ENCODE measurements at places on chromosomes 12 and 14.
A peak's percentile ranks its signal among the peaks of the same experiment; 100 is the strongest.

DNA sequence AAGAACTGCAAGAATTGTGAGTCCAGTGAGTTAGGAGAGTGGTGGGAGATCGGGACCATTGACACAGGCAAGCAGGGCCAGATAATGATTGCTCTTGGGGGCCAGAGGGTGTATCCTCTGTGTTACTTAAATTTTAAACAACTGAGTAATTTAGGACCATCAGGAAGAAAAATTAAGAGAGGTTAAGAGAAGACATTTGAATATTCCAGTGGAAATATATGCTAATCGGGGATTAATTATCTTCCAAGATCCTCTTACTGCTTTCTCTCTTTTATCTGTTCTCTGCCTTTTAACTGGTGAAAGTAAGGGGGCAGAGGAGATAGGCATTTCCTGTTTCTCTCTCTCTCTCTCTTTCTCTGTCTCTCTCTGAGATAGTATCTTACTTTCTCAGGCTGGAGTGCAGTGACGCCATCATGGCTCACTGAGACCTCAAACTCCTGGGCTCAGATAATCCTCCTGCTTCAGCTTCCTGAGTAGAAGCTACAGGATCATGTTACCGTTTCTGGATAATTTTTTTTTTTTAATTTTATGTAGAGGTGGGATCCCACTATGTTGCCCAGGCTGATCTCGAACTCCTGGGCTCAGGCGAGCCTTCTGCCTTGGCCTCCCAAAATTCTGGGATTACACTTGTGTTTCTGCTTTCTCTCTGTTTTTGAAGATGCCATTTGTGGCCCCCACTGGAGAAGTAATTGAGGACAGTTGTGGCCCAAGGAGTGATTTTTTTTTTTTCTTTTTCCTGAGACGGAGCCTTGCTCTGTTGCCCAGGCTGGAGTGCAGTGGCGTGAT lies 85.1 kb downstream of the DIP2B start:
- no peak for DNase-seq

- peak; percentile 28 for DNase-seq
These were observed 12.2 kb downstream of the RPH3A start for GRCh38 chr12:112803620-112804282.

DNA sequence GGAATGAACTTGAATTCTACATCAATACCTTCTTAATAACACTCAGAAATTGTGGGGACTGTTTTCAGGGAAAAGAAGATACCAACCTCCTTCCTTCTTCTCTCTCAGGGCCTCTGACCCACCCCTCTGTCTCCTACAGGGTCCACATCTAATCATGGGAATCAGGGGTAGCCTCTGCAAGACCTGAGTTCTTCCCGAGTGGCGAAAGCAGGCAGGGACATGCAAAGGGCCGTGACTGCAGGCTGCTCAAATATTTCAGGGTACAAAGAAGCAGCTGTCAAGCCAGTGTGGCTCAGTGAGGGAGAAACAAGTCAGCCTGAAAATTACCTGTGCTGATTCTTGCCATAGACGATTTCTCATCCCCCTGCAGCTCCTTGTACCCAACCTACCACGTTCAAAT lies 123.1 kb upstream of the PARP11 start:
- DNase-seq, result no peak

DNA sequence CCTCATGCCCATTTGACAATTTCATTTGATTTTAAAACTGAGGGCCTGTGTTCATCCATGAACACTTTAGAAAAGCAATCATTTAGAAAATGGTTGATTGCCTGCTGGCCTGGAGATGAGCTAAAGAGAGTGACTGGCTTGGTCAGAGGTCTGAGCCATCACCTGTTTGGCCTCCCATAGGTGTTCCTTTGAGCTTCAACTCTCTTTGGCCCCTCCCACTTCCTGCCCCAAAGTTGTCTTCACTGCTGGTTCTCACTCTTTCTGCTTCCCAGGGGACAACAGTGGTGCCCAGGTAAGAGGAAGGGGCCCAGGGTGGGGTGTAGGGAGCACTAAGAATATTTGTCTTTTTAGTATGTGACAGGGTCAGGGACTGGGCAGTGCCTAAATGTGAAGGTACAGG lies 4.9 kb upstream of the TCP11L2 start:
- peak; percentile 68 for DNase-seq

- no peak for DNase-seq
These were observed 633 bp upstream of the RNU4-2 start for GRCh38 chr12:120292411-120292660.

DNA sequence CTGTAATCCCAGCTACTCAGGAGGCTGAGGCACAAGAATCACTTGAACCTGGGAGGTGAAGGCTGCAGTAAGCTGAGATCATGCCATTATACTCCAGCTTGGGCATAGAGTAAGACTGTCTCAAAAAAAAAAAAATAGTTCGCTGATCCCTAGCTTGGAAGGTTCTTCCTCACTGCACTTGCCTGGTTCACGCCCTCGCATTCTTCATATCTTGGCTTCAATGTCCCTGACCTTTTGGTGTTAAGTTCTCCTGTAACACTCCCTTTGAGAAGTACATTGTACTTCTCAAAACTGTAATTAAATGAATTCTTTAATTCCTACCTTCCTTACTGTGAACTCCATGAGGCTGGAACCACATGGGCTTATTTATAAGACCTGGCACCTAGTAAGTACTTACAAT lies 16.5 kb upstream of the TPCN1 start:
- DNase-seq, result no peak

- no peak for DNase-seq
These were observed 44.4 kb downstream of the DYRK2 start for GRCh38 chr12:67692966-67693365.

DNA sequence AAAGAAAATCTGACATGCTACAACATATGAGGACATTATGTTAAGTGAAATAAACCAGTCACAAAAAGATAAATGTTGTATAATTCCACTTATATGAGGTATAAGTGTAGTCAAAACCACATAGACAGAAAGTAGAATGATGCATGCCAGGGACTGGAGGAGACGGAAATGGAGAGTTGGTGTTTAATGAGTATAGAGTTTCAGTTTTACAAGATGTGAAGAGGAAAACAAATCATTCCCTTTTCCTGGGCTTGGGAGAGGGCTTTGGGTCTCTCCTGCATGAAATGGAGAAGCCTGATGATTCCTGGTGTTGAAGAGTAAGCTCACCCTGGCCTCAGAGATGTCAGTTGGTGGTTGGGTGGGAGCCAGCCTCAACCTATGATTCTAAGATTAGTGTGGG lies 158.4 kb upstream of the PLXNC1 start:
- DNase-seq, result no peak

GRCh38 chr12:89679631-89680030 lies 29.0 kb downstream of the ATP2B1 start:
- DNase-seq, result no peak

DNA sequence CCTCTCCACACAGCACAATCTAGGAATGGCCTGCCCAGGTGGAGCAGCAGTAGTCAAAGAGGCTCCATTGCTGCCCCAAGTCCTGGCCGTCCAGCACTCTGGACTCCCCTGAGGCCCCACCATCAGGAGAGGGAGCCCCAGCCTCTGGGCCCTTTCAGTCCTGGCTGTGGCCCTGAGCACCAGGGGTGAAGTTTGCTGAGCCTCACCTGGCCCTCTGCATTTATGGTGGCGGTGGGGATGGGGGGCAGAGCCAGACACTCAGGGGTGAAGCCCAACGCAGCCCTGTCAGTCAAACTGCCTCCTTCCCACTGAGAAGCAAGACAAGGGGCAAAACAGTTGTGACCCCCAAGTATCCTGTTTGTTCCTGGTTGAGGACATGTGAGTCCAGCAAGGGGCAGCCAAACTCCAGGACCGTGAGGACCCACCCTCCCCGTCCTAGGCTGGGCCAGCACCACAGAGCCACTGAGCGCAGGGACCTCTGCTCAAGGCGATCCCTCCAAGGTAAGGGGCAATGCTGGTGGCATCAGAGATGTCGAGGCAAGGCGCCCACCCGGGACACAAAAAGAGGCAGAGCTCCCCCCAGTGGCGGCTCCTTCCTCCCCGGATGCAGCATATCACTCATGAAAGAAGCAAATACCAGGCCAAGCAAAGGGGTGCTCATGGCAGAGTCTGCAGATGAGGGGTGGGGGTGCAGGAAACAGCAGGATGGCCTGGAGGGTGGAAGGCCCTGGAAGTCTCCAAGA lies 4.8 kb upstream of the AMN start:
- DNase-seq, result peak; percentile 72

- no peak for DNase-seq
These were observed 26.8 kb downstream of the CCNK start for GRCh38 chr14:99507860-99508640.

GRCh38 chr12:2796187-2796666 lies 1.5 kb downstream of the FKBP4 start:
- peak; percentile 47 for DNase-seq

DNA sequence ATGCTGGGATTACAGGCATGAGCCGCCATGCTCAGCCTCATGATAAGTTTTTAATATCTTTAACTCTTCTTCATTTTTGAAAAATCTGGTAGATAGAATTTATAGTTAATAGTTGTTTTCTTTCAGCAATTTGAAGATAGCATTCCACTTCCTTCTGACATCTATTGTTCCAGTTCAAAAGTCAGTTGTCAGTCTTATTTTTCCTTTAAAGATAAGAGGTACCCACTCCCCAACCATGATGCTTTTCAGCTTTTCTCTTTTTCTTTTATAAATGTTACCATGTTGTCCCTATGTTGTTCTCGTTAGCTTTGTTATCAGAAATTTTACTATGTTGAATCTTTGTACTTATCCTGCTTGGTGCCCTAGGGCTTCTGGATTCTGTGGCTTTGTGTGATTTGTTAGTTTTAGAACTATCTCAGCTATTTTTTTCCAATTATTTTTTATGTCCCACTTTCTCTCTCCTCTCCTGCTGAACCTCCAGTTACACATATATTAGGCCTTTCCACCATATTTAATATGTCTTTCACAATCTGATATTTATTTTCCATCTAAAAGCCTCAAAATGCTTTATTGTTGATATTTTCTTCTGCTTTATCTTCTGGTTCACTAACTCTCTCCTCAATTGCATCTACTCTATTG lies 181.6 kb upstream of the FOXN3 start:
- peak; percentile 15 for DNase-seq

DNA sequence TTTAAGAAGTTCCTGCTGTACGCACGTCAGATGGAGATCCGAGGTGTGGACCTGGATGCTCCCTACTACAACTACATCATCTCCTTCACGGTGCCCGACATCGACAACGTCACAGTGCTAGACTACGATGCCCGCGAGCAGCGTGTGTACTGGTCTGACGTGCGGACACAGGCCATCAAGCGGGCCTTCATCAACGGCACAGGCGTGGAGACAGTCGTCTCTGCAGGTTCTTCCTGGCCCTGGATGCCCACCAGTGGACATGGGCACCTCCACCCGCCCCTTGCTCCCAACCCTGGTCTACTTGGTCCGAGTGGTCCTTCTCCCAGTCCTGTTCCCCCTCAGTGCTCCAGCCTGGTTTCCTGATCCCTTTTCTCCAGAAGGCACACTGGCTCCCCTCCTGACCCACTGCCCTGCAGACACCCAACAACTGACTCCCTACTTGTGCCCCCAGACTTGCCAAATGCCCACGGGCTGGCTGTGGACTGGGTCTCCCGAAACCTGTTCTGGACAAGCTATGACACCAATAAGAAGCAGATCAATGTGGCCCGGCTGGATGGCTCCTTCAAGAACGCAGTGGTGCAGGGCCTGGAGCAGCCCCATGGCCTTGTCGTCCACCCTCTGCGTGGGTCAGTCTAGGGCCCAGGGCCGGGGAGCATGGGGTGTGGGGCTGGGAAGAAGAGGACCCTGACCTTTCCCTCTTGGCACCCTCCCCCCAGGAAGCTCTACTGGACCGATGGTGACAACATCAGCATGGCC lies 32.1 kb upstream of the LRP1-AS start:
- DNase-seq, result no peak

DNA sequence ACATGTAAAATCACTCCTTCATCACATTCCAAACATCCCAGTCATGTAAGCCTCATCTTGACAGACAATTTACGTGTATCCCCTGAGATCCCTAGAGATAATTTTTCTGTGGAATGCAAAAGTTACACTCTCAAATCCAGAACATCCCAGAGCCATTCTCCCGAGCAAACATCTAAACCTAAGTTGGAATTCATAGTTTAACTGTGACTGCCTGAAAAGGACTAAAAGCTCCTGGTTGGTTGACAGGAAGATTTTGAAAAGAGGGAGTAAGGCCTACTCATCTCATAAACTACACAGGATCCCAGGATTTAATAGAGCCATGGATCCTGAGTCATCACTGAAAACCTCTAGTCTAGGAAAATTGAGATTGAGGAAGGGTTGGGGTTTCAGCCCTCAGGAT lies 123.6 kb downstream of the SCN8A start:
- no peak for DNase-seq

DNA sequence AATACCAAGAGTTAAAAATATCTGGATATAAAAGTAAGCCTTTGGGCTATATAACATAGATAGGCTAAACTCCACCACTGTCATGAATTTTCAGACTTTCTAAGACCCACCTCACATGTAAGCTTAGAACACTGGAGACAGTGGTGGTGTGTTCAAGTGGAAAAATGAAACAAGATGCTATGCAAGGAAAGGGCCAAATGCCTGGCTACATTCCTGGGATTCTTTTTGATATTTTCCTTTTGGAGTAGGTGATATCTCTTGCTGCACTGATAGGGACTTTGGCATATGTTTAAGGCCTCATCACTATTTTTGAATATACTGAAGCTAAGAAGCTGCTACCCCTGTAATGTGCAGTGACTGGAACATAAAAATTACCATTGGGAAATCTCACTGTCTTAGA lies 341.3 kb downstream of the SLC16A7 start:
- DNase-seq, result peak; percentile 2

DNA sequence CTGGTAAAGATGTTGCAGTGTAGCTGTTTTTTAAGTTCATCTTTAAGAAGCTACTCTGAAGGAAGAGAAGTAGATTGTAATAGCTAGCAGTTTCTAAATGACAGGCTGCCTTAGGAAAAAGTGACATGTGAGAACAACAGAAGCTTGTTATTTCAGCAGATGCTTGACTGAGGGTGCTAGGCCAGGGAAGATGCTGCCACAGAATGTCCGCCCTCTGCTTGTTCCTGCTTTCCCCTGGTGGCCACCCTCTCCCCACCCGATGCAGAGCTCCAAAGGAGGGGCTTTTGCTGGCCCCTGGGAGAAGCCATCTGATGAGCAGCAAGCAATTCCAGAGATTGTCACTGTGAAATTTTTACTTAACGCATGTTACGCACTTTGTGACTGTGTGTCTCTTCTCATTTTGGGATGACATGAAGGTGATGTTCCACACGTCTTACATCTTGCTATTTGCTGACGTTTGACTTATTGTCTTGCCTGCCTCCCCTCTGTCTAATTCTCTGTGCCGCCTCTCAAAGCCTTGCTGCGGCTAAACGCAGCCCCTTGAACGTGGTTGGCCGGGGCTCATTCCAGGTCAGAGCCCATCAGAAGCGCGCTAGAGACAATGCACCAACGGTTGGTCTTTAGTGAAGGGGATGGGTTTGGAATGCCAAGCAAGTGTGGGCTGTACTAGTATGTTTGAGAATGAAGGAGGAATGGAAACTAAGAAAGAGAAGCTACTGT lies 44.8 kb downstream of the WDR20 start:
- peak; percentile 18 for DNase-seq

Measured in NCI-H69 (cell line).